ENCODE measurements at places on chromosomes 16 and 17.

DNA sequence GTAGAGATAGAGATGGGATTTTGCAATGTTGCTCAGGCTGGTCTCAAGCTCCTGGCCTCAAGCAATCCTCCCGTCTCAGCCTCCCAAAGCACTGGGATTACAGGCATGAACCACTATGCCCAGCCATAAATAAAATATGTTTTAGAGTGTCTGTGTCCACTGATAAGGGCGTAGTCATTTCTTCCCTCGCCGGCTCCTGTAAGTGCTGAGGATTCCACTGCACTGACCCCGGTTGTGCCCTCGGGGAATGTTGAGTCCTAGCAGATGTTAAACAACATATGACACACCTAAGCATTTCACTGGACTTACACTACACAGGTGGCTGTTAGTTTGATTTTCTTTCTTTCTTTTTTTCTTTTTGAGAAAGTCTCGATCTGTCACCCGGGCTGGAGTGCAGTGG lies 5.6 kb upstream of the SHMT1 start:
- DNase-seq: no peak

- DNase-seq: peak; percentile 54
These were observed at the start of gene ZFHX3 for GRCh38 chr16:73047536-73048291. Gene ZFHX3, minus strand, starts transcription at chr16:73048128. Its CDS starts 87,983 bp downstream, at chr16:72960145.

DNA sequence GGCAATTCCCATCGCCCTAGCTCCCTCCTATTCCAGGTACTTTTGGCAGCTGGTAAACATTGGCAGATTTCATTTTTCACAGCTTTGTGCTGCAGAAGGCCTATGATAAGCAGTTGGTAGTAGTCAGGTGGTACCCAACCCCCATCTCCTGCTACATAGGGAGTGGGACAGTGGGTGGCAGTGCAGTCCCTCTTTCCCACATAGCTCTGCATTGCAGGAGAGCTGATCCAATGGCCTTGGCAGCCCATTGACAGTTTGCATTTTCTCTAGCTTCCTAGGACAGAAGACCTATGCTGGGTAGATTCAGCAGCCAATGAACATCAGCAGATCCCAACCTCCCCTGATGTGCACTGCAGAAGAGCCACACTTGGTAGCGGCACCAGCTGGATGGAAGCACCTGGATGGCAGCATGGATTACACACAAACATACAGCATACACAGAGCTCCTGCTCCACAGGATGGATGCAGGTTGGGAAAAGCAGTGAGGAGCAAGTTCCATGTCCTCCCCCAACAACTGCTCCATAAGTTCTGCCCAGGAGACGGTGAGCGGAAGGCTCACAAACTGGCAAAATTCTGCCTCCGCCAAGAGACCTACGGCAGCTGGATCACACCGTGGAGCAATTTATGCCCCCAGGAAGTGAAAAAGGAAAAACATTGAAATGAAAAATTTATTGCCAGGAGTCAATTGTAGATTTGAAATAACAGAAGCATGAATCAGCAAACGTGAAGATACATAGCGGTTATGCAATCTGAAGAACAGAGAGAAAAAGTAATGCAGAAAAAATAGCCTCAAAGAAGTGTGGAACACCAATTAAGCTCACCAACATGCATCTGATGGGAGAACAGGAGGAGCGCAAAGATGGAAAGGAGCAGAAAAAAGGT lies 95.7 kb downstream of the CACNG1 start:
- DNase-seq: peak; percentile 29

DNA sequence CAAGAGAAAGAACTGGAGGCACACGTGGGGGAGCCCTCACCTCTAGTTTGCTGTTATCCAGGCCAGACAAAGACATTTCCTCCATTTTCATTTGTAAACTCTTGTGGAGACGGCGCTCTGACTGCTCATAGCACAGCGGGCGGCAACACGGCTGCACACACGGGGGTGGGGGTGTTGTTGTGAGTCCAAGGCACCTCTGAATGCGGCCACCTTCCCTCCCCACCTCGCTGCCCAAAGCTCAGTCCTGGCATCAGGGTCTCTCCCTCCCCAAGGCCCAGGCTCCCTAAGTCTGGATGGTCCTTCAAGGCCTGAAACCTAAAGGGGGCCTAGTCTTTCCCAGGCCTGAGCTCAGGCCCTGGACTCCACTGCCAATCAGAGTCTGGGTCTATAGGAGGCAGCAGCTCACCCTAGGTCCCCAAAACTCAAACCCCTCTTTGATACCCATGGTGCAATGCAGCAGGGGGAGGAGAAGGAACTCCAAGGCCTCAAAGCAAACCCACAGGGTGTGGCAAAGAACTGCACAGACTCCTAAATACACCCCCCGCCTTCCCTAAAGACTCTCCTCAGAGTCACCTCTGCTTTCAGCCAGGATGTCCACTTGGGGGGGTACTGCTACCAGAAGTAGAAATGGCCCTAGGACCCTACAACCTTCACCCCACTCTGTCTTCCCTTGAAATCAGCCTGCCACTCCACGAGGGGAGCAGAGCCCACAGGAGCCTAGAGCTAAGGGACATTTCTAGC lies 1.5 kb downstream of the ATXN7L3 start:
- no peak for DNase-seq

DNA sequence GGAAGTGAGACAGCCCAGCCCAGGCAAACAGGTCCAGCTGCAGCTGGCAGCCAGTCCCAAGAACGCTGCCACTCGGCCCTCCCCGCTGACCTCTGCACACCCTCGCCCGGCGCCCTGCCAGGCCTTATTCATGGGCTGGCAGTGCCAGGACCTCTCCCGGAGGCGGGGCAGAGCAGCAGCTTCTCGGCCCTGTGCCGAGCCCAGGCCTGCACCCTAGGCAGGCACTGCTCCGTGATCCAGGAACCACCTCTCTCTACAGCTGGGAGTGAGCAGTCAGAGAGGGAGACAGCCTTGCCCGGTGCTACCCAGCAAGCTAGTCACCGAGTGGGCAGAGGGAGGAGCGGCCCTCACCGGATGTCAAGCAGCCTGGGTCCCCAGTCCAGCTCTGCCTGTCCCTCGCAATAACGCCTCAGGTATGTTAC lies 79.9 kb upstream of the CBX4 start:
- DNase-seq: peak; percentile 58

DNA sequence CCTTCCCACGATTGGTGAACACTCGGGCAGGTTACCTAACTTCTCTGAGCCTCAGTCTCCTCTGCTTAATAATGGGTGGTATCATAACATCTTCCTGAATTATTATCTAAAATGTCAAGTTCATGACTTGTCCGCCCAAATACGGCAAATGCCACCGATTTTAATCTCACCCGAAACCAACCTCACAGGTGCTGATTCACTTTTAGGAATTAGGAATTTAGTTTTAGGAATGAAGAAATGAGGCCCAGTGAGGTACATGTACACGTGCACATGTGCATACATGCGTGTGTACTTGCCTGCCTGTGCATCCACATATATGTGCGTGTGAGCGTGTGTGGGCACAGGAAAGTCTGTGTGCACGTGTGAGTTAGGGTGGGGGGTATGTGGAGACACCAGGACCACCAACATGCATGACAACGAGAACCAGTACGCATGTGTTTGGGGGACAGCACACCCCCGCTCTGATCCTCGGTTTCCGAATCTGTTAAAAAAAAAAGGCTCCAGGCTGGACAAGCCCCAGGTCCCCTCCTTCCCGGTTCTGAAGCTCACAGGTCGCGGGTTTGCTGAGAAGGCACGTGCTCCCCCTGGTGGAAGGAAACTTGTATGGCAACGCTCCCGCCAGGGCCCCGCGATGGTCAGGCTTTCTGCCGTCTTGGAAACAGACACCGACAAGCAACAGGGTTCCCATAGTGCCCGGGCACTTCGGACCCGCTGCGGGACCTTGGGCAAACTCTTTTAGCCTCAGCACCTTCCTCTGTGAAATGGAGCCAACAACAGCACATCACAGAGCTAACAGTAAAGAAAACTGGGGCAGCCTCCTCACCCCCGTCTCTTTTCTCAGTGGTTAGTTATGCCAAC lies 219.2 kb downstream of the RBFOX3 start:
- DNase-seq: peak; percentile 90

DNA sequence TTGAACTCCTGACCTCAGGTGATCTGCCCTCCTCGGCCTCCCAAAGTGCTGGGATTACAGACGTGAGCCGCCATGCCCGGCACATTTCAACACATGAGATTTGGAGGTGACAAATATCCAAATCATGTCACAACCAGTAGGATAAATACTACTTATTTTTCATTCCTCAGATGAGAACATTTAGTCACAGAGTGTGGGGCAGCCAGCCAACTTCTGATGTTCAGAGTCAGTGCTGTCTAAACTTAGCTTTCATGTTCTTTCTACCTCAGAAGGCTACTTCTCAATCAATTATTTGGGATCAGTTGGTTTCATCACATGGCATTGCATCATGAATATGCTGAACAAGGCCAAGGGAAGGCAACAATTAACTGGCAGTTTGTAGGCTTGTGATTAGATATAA lies 134.5 kb downstream of the CDH13 start:
- no peak for DNase-seq

DNA sequence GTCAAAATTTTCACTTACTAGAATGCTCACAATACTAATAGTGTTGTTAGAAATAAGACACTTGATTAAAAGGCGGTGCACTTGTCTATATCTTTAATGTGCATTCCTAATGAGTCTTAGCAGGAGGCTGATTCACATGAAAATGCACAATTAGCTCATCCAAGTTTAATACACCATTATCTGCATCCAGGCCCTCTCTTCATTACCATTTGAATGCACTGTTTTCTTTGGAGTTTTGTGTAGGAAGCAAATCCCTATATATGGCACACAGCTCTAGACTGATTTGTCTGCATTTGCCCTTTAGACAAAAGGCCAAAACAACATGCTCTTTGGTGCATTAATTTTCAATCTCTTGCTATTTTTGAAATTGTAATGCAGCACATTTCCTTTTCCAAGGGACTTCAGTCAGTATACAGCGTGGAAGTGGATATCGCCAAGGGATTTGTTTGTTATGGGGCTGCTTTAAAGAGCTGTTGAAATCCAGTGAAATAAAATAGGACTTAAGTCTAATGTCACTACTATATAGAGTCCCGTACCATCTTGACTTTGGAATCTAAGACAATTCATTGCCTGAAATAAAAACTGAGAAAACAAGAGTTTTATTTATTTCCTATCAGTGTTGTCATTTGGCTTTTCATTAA lies 257.6 kb upstream of the CPHXL start:
- DNase-seq: no peak

DNA sequence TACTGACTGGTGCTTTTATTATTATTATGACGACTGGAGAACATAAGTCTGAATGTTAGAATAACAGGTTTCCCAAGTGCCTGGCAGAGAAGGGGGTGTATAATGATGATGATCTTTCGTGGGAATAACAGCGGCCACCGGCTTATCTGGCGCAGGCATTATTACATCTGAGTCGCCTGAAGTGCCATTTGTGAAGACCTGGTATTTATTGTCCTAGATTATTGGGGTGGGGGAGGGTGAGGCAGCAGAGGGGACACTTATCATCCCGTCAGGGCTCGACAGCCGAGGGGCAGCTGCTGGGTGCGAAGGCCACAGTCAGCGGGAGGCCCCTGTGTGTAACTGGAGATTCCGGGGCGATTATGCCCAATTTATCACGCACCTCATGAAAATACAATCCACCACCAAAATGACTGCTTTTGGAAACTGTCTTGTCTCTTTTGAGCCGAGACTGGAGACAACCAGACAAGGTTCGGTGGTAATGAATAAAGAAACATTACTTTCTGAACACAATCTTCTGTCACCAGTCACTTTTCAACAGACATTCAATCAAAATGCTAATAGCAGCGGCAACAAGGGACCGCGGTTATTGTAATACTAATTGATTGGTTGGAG lies 199.3 kb downstream of the CCDC182 start:
- no peak for DNase-seq

DNA sequence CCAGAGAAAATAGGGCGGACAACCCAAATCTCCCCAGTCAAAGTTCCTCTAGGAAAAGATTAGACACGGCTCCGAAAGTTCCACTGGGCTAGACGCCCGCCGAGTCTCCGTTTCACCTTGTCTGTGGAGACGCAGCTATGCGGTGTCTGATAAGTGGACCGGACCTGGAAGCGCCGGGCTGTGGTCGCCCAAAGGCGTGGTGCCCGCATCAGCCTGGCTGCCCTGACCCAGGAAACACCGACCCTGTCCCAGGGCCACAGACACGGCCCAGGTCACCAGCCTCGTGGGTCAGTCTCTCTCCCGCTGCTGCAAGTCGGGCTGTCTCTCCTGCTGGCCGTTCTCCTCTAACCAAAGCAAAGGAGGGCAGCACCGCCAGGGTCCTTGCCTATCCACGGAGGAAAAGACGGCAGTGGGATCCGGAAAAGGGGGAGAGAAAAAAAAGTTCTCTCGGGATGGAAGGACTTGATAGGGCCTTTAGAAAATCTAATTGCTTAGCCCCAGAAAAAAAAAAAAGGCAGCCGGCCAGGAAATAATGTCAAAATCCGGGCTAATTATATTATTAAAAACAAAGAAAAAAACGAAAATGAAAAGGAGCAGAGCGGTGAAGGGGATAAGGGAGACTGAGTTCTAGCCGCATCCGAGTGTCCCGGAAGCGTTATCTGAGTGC lies 13.9 kb upstream of the FOXF1 start:
- no peak for DNase-seq

DNA sequence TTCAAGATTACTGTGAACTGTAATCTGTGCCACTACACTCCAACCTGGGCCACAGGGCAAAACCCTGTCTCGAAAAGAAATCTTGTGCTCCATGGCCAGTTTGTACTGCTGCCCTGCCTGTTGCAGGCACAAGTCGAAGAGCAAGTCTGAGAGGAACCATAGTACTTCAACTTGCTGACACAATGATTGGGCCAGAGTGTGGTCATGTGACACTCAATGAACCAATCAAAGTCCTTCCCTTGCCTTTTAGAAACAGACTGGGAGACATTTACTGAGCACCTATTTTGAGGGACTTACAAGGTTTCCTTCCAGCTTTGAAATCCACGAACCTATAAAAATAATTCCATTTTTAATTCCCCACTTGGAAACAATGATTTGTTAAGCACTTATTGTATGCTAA lies 39.8 kb upstream of the TMC5 start:
- DNase-seq: peak; percentile 38

- DNase-seq: no peak
These were observed 352.2 kb upstream of the TNRC6C start for GRCh38 chr17:77606146-77606864.

DNA sequence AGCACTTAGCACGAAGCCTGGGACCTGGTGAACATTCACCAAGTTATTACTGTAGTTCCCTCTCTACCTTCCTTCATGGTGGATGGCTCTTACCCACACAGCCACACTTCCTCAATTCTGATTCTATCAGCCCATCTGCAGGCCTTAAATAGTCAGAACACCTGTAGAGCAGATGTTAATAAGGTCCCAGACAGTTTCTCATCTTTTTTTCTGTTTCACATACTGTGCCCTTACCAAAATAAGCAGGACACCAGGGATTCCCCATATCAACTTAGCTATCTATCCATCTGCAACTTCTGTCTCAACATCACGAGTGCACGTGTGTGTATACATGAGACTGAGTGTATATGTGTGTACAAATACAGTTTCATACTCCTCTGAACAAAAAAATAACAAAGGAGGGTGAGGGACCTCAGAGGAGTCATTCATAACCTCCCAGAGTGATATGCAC lies 2.8 kb downstream of the RECQL5 start:
- DNase-seq: no peak

DNA sequence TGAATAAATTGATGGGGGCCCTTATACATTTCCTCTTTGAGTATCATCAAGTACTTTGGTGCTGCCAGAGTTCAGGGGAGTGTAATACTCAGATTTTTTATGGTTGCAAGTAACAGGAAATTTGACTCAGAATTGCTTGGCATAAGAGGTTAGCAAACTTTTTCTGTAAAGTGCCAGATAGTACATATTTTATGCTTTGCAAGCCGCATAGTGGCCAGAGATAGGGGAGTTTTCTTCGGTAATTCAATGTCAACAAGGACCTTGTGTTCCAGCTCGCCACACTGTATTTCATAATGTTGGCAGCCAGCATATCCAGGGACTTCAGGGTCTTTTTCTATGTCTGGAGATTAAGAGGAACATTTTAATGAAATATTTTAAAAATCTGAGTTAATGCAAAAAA lies 51.0 kb upstream of the MARCHF10 start:
- no peak for DNase-seq
